ENCODE measurements at places on chromosomes 7 and 10. TPM values are rescaled to one million over a fixed set of nuclear protein-coding genes. Genes with fewer than 3 reads are reported as not detected.

Gene GSDME
- 13.7 TPM for total RNA-seq

Gene INHBA
- total RNA-seq, result 0.51 TPM

Gene TRIM56
- 8.9 TPM for total RNA-seq

Gene ADAM12
- 1.3 TPM for total RNA-seq

Gene TFAM
- 25.8 TPM for total RNA-seq

Gene HOXA9
- total RNA-seq, result 4.7 TPM

Gene LRRC27
- total RNA-seq, result 5.0 TPM

GRCh38 chr10:509361-510102 lies 179.9 kb downstream of the DIP2C start:
- DNase-seq, result no peak

DNA sequence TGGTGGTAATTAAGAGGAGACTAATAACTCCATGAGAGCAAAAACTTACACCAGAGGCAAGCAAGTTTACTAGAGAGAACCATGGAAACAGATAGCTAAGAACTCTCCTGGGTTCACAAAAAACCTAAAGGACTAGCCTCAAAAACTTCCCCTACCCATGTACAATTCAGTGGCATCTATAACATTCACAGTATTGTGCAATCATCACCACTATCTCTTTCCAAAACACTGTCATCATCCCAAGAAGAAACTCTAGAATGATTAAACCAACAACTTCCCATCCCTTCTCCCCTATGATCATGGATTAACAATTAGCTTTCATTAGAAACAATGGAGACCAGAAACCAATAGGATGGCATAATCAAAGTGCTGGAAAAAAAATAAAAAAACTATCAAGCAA lies 1038.3 kb downstream of the LRMDA start:
- DNase-seq, result no peak

- DNase-seq, result peak; percentile 22
Observed at GRCh38 chr7:7424151-7424873, 111.4 kb downstream of the COL28A1 start.

- DNase-seq, result no peak
Observed at GRCh38 chr7:135792363-135792668, 43.7 kb upstream of the FAM180A start.

DNA sequence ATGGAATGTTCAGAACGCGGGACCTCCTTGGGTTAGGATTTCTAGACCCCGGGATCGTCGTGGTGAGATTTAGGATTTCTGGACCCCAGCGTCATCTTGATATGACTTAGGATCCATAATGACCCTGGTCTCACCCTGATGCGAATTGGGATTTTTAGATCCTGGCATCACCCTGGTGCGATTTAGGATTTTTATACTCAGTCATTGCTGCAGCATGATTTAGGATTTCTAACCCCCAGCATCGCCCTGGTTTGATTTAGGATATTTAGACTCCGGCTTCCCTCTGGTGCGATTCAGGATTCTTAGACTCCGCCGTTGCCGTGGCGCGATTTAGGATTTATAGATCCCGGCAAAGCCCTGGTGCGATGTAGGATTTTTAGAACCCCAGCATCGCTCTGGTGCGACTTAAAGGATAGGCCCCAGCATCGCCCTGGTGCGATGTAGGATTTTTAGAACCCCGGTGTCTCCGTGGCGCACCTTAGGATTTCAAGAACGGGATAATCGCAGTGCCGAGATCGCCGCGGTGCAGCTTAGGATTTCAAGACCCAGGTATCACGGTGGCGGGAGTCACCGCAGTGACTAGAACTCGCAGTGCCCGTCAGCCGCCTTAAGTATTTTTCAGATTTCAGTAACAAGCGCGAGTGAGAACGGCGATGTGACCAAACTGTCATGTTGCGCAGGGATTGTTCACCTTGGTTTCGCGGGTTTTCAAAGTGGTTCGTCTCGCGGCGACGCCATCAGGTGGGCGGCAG lies 814 bp downstream of the MEST start:
- no peak for DNase-seq

- no peak for DNase-seq
Observed at GRCh38 chr7:14177876-14178275, 188.4 kb upstream of the ETV1 start.

GRCh38 chr10:3714967-3715366 lies 70.0 kb downstream of the KLF6 start:
- no peak for DNase-seq

GRCh38 chr10:13099144-13099665 lies 758 bp upstream of the OPTN start:
- DNase-seq, result peak; percentile 24

- DNase-seq, result no peak
Observed at GRCh38 chr7:129136887-129137642, 7.4 kb upstream of the TSPAN33 start.

DNA sequence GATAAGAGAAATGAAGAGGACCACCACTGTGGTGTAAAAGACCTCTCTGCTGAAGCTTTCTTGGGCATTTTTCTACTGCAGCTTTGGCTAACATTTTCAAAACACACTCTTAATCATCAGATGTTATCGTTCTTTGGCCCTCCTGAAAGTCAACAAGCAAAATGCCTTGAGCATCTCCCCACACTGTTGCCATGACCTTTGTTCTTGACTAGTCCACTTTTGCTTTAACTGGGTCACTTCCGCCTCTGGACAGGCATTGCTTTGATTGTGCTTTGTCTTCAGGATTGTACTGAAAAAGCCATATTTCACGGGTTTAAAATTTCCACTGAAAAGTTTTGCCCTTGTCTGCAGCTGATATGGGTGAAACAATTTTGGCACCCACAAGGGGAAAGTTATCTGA lies 107.8 kb upstream of the CXCL12 start:
- DNase-seq, result no peak

GRCh38 chr7:120792861-120793130 lies 65.1 kb downstream of the TSPAN12 start:
- no peak for DNase-seq

DNA sequence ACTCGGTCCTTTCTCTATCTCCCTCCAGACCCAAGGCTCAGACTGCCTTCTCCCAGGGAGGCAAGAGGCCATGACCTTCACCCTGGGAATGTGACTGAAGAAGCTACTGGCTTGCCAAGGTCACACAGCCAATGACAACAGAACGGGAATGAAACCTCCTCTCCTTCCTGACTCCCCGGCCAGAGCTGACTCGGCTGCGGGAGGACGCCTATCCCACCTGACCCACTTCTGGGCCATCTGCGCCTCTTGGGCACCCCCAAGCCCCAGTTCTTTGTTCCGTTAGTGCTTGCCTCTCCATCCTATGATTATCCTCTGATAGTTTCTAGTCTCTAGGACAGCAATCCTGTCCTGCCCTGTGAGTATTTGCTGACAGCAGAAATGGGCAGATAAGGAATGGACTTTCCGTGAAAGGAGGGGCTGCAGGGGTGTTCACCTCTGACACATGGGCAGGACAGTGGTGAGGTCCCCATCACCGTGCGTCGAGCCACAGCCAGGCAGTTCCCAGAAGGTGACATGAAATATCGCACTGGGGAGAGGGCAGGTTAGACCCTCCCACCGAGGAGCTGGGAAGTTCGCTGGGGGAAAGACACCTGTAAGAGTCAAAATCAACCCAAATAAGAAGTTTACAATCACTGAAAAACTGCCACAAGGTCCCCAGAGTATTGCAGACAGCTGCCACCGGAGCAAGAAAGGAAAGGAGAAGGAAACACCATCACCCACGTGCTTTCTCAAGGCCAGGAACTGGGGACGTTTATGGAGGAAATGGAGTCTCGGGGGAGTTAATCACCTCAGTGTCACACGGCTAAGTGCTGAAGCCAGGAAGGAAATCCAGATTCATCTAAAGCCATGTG lies 63.0 kb downstream of the INSIG1 start:
- DNase-seq, result no peak

GRCh38 chr10:62788861-62789467 lies 15.6 kb upstream of the ADO start:
- no peak for DNase-seq

DNA sequence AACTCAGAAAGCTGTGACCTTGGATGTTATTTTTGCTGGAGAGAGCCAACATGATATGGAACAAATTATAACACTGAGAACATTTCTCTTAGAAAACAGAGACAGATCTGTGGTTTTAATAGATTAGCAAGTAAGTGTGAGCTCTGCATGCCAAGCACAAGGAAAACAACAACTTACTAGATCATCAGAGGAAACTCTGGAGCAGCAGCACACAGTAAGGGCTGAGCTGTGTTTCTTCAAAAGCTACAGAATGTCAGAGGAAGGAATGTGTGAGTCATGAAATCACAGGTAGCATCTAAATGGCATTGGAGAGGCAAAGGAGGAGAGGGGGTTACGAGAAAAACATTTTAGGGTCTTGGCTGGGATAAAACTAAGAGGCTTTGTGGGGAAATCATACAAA lies 283.4 kb upstream of the FZD8 start:
- no peak for DNase-seq

DNA sequence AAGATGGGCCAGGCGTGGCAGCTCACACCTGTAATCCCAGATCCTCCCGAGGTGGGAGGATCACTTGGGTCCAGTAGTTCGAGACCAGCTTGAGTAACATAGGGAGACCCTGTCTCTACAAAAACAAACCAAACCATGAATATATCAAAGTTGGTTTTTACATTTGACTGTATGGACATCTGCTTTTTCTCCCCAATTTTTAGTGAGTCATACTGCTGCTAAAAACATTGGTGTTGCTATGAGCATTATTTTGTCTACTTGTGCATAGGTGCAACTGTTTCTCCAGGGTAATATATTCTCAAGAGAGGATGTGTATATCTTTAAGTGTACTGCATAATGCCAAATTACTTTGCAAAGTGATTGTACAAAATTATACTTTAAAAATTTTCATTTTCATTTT lies 769 bp upstream of the TMEM248 start:
- no peak for DNase-seq

Data from dermis microvascular lymphatic vessel endothelial cell (primary cell).